NCI-H748 treated with DMSO at 0.1 percent for 48 hours (cell line): ENCODE measurements at places on chromosomes 3 and 15.
A peak's percentile ranks its signal among the peaks of the same experiment; 100 is the strongest.

DNA sequence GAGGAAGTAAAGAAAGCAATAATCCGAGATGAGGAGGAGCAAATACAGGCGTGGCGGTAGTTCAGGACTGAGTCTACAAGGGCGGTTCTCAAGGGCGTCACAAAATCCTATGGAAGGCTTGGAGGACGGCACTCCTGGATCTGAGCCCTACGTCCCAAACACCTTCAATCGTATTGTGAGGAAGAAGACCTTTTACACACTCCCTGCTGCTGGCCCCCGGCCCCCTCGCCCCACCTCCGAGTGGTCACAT, 747 bp downstream of the PLD1 start:
- no peak for DNase-seq

GRCh38 chr3:7075117-7075516, 214.2 kb downstream of the GRM7 start:
- DNase-seq = no peak

DNA sequence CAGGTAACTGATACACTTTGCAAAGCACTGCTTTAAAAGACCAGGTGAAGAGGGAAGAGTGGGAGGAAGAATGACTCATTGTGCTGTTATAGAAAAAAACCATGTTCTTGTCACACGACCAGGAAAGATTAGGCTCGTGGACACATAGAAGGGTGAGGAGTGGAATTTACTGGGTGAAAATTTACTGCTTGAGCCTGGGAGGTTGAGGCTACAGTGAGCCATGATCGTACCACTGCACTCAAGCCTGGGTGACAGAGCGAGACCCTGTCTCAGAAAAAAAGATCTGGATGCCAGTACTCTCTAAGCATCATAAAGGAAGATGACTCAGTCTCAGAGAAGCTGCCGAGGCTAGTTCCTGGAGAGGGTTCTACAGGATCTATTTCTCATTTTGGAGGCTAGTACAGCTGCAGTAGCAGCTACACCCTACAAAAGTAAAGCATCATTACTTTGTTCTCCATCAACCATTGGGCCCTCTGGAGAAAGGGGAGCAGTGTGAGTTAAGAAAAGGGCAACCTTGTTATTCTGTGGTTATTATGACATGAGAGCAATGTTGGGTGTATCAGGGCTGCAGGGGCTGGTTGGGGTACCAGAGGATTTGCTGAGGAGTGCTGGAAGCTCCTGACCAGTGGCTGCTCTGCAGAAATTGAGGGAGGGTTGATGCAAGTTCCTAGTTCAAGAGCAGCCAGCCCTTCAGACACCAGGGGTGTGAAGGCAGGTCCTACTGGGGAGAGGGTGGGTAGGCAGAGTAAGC, 75.4 kb downstream of the CMTM8 start:
- no peak for DNase-seq

- DNase-seq = no peak
These were observed 83.1 kb downstream of the DNAJB8 start for GRCh38 chr3:128383316-128384235.

DNA sequence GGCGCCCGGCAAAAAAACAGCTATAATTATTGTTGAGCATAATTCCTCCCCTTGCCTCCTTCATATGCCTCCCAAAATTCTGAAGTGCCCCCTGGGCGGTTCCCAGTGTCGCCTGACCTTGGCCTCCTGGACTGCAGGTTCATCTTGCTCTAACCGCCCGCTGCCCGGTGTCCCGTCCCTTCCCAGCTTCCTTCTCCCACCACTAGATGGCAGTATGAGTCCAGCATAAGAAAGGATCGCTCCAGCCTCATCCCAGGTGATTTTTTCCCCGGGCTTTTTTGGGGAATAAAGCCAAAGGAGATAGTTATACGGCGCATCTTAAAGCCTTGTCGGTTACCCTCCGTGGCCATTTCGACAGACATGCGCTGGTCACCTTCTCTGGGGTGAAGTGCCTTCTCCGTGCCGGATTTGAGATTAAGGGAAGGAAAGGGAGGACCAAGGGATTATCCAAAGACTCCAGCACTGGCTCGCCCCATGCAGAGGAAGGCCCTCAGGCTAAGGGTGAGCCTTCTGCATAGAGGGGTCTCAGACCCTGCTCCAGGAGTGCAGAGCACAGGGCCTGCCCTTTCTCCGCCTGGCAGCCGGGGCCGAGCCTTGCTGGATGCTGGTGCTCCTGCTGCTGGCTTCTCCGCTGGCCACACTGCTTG, 45.8 kb upstream of the TRA2B start:
- DNase-seq = no peak

GRCh38 chr15:100301910-100302431, 39.8 kb downstream of the ADAMTS17 start:
- no peak for DNase-seq

- DNase-seq = no peak
These were observed 410.6 kb downstream of the FOXP1 start for GRCh38 chr3:71172951-71173350.

DNA sequence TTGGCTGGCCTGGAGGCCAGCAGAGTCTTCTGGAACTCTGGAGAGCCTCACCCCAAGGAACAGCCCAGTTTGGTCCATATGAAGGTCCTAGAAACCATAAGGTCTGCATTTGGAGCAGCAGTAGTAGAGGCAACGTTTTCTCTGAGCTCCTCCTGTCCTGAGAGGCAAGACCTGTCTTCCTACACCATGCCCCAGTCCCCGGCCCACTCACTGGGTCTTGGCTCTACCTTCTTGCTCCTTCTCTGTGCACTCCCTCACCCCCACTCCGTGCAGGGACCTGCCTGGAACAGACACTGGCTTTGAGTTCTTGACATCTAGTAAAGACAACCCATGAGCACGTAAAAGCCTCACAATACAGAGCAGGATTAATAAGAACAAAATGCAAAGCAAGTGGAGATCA, 76.6 kb downstream of the CHRD start:
- DNase-seq = no peak

DNA sequence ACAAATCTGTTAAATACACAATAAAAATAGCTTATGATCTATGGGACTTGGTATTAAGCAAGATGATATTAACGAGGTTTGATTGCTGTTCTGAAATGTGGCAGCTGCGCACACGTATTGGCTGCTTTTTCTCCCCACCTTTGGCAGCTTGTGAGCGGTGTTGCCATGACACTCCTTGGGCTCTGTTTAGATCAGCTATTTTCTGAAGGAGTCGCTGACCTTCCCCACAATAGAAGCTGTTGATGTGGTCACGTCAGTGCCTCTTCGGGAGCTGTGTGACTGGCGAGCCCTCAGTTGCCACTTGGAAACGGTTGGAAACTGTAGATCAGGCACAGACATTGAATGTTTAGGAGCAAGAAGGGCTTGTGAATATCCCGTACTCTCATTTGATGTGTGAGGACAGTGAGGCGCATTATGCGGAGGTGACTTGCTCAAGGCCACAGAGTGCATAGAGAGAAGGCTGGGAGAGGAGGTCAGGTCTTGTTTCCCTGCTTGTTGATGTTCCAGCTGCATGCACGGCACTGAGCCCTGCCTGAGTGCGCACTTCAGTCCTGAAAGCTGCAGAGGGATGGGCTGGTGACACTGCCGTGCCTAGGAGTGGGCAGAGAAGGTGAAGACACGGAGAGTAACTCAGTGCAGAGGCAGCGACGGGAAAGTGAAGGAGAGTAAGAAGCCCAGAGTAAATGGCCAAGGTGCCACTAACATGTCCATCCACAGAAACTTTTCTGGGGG, 198.4 kb downstream of the LPP start:
- no peak for DNase-seq

DNA sequence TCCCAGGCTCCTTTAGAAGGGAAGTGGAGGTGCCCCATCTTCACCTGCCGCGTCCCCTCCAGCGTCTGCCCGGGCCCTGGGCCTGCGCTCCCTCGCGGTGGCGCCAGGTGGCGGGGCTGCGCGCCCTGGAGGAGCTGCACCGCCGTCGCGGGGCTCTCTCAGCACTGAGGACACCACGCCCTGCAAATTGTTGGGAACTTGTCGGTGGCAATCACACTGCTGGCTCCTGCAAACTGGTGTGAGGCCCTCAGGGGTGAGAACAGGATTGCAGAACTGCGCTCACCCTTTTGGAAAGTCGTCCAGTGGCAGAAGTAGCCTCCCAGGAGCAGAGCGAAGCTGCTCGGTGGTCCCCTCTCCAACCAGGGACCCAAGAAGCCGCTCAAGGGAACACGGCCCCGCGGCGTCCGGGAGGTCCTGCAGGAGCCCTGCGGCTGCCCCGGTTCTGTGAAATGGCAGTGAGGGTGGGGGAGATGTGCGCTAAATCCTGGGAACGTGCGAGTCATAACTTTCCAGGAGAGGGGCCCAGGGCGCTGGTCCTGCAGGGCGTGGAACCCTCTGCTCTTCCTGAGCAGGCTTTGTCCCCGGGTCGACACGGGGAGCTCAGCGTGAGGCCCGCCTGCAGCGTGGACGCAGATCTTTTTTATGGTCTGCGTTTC, 995 bp upstream of the LRRK1 start:
- peak; percentile 8 for DNase-seq

- no peak for DNase-seq
These were observed 36.7 kb downstream of the IGF1R start for GRCh38 chr15:98684995-98685525.

- DNase-seq = no peak
These were observed 80.3 kb downstream of the PEX5L start for GRCh38 chr3:179956416-179956830.

- peak; percentile 67 for DNase-seq
These were observed 115.2 kb upstream of the KCNMB2 start for GRCh38 chr3:178421069-178421468.

DNA sequence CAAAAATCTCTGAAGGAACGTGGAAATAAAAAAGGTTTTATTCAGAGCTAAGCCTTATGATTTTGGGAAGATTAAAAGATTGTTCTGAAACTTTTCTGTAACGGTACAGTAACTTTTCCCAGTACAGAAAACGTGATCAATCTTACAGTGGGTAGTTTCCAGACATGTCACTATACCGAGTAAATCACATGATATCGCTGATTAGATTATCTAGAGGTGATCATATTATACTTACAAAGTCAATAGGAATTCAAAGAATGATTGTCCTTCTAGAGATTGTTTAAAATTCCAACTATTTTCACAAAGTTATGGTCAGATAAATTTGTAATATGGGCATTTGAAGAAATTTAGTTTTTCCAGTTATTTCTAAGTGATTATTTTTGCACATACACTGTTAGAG, 736.0 kb upstream of the GRM7 start:
- no peak for DNase-seq

- no peak for DNase-seq
These were observed 272.4 kb downstream of the TIGIT start for GRCh38 chr3:114566162-114566755.

DNA sequence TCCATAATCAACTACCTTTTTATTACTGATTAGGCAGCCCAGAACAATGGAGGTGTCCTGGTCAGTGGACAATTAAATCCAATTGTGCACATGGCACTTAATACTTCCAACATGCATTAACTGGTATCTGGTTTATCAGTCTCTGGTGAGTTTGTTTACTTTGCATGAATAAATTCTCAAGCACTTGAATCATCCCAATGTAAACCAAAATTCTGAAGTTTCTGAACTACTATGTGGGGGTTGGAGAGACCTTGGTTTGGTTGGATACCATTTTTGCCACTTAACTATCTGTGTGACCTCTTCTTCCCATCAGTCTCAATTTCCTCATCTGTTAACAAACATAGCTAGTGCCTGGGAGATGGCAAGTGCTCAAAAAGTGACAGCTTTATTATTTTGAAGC, 70.5 kb upstream of the MAP4 start:
- no peak for DNase-seq

DNA sequence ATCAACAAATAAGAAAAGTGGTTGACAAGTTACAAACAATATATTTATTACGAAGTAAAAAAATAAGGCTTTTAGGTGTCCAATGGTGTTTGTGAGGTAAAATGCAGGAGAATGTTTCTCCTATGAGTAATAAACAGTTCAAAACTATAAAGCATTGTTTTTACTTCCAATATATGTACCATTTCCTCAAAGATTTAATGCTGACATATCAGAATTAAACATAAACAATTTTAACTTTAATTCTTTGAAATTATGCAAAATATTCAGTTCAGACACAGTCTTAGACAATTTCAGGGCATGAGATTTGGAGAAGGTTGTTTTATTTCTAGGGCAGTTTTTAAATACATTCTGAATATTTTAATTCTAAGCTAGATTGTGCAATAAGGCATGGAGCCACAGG, 602.5 kb upstream of the DPPA4 start:
- no peak for DNase-seq

GRCh38 chr15:97026781-97027180, 696.3 kb downstream of the NR2F2 start:
- no peak for DNase-seq

DNA sequence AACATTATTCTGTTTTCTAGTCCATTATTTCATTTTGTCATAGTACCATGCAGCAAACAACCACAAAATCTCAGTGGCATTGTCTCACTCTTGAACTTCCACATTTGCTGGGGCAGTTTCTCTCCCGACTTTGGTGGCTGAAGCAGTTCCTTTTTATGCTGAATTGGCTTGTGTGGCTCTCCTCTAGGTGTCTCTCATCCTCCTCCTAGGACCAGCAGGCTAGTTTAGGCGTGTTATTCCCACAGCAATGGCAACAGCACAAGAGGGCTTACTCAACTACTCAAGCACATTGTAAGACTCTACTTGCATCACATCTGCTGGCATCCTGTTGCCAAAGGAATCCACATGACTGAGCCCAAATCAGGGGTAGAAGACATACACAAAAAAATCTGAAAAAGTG, 201.8 kb upstream of the KCNH8 start:
- no peak for DNase-seq

DNA sequence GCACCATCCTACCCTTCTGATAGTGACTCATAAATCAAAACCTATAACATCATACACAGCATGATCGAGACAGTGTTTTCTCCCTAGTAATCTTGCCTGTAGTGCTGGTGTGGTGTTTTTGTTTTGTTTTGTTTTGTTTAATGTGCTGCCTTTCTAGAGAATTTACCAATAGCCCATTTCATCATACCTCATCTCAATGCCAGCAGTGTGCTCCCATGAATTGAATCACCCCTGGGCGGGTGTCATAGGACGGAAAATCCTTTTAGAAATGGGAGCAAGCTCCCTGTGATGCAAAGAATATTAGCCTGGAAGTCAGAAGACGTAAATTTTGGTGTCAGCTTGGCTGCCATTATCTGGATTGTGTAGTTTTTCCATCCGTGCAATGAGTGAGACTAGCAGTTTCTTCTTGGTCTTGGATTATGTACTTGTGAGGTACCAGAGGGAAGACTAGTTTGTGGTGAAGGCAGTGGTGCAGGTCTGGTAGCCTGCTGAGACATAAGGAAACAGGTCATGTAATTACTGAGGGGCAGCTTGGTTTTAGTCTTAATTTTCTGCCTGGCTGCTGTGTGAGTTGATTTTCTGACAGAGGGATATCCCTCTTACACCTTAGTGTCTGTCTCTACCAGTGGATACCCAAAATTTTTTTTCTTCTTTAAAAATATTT, 29.9 kb downstream of the IGSF10 start:
- DNase-seq = no peak

- DNase-seq = no peak
These were observed 144.3 kb upstream of the ADAMTS9 start for GRCh38 chr3:64832098-64832497.

DNA sequence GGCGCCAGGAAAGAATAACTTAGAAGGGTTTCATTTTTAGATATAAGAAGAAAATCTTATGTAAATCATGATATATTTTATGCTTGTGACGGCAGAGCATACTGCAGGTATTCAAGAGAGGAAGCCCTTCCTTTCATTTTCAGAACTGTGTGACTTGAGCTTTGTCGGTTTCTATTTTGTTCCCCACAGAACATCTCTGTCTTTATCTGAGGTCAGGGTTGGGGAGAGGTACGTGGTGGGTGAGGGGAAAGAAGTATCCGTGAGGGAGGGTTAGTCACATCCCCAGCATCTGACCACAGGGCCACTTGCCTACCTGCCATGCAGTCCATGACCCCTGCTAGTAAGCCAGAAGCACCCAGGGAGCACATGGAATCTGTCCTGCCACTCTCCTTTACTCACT, 126.5 kb downstream of the DGKG start:
- DNase-seq = no peak
